Right ventricle myocardium superior (tissue), 1 donor: ENCODE measurements at places on chromosomes 6 and 20.

GRCh38 chr6:97023982-97024381 is 99.5 kb downstream of the KLHL32 start:
- DNase-seq, result no peak

- DNase-seq, result no peak
Observed at GRCh38 chr6:150880336-150880735, 14.8 kb downstream of the MTHFD1L start.

DNA sequence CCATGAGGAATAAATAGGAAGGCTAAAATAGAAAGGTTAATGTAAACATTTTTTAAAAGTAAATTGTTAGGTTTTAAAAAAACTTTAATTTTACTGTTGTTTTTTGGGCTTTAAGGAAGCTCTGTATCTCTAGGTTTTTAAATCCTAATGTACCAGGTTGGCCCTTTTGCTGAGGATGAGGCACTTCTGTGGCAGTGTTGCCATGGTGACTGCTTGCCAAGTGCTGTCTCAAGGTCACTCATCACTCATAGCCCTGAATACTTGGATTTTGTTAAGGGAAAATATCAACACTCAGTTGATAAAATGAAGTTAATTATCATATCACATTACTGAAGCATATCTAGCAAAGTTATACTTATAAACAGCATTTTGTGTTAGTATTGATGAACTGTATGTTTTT is 50.2 kb downstream of the NCOA3 start:
- DNase-seq, result no peak

GRCh38 chr6:55818482-55818881 is 56.9 kb downstream of the BMP5 start:
- no peak for DNase-seq

- DNase-seq, result no peak
Observed at GRCh38 chr20:54727490-54727889, 252.1 kb downstream of the DOK5 start.

GRCh38 chr6:5537967-5538366 is 276.7 kb downstream of the FARS2 start:
- DNase-seq, result no peak

- no peak for DNase-seq
Observed at GRCh38 chr6:19968201-19968600, 131.0 kb downstream of the ID4 start.

DNA sequence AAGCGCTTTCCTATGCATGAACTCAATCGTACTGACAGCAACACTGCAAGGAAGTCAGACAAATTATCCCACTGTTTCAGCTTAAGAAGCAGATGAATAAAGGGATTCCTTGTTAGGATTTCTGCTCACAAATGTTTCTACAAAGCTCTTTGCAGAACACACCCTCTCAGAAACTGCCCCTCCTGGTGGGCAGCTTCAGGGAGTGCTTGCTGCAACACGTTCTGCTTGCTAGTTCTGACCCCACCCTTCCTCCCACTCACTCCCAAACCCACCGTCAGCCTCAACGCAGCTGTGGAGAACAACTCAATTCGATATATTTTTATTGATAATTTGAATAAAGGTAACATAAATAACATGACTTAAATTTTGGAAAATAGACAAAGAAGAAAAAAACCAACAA is 250.8 kb upstream of the PRDM1 start:
- DNase-seq, result no peak

DNA sequence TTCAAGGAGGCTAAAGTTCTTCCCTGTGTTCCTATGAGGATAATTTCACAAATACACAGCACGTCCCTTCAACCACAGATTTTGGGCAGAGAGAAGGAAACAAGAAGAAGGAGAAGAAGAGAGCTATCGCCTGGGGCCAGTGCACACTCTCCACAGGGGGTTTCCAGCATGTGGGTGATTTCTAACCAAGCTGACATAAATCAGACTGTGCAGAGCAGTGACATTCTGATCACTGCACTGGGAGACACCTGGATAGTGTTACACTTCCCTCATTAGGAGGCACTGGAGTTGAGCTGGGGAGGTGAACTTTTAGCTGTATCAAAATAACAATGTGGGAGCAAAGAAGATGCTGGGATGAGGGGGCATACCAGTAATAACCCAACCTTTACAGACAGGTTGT is 71.8 kb upstream of the CENPW start:
- no peak for DNase-seq

- no peak for DNase-seq
Observed at GRCh38 chr20:47011984-47012383, 117.3 kb downstream of the EYA2 start.

DNA sequence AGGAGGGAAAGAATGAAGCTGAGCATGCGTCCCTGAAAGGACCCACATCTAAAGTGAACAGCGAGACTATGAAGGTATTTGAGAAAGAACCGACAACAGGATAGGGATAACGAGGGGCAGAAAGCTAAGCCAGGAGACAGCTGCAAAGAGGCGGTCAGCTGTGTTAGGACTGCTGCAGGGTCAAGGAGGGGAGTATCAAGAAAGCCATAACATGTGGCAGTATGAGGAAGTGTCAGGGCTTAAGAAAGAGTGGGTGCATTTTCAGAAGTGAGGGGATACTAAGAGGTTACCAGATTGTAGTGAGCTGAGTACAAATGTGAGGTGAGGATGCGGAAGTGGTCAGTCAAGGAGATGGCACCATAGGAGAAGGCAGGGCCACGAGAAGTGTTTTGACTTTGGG is 21.2 kb downstream of the MYLIP start:
- DNase-seq, result no peak

- DNase-seq, result no peak
Observed at GRCh38 chr6:158928068-158928467, 71.9 kb downstream of the RSPH3 start.

DNA sequence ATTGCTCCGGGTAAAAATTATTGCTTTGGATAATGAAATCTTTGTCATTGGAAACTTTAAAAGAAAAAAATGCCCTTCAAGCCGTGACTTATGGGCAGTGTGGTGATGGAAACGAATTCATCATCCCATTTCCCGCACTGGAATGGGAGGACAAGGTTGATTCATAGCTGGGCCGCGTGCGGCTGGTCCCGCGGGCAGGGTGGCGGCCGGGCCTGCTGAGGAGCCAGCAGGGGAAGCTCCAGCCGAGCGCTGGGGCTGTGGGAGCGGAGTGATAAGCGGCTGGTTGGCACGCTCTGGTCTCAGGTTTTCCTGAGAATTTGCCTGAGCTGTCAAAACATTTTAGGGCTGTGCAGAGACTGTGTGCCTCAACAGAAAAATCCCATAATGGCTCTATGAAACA is 351.7 kb downstream of the CDC5L start:
- no peak for DNase-seq

DNA sequence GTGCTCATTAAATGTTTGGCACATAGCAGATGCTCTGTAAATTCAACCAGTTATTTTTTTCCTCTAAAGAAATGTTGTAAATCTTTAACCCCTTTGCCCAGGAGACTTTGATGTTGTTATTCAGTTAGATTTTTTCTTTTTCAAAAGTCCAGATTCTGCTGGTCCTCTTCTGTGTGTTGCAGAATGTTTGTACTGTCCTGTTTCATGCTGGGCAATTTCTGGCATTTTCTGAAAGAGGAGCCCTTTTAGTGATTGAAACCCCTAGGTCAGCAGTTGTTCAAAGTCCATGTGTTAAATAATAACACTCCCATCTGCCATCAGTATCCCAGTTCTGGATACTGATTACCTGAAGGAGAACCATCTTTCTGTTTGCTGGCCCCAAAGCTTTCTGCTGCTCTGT is 1.3 kb upstream of the SLC17A1 start:
- DNase-seq, result no peak

- no peak for DNase-seq
Observed at GRCh38 chr6:132268209-132268608, 133.1 kb downstream of the MOXD1 start.

DNA sequence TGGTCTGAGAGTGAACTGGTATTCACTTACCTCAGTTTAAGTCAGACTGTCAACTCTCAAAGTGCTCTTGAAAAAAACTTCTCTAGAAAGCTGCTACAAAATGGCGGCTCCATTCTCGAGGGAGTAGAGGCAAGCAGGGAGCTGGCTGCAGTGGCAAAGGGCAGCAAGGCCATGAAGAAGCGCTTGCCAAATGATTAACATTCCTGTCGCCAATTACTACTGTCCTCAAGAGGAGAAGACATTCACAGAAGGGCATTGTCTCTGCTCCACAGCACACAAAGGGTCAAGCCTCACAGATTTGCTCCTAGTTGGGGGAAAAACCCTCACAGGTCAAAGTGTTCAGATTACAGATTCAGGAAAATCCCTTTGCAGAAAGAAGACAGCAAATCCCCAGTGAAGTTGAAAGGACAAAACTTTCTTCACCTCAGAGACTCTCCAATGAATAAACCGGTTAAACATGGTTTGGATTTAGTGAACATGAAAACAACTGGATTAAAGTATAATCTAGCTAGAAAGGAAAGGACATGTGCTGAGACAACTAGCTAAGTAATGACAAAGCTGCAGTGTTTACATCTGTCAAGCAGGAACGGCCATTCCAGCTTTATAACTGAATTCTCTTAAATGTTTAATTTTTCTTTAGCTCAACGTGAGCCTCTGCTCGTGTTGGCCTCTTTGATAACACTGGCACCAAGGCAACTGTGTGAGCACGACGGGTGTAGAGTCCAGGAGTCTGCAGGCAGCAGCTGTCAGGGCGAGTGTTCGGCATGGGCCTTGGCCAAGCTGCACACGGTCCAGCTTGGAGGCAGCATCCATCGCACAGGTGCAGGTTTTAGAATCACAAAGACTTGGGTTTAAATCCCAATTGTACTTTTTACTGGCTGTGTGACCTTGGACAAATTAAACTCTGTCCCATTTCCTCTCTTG is 37.6 kb downstream of the NR2E1 start:
- no peak for DNase-seq

DNA sequence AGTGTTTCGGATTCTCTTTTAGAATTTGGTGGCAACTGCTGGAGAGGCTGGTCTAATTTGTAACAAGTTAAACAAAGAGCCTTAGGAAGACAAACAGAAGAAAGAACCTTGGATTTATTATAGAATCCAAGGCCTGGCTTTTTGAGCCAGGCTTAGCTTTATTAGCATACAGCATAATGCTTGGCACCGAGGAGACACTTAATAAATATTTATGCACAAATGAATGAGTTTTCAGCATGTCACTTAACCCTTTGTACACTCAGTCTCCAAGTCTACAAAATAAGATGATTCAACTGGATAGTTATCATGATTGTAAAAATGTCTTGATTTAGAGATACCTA is 38.2 kb upstream of the AFDN start:
- no peak for DNase-seq

DNA sequence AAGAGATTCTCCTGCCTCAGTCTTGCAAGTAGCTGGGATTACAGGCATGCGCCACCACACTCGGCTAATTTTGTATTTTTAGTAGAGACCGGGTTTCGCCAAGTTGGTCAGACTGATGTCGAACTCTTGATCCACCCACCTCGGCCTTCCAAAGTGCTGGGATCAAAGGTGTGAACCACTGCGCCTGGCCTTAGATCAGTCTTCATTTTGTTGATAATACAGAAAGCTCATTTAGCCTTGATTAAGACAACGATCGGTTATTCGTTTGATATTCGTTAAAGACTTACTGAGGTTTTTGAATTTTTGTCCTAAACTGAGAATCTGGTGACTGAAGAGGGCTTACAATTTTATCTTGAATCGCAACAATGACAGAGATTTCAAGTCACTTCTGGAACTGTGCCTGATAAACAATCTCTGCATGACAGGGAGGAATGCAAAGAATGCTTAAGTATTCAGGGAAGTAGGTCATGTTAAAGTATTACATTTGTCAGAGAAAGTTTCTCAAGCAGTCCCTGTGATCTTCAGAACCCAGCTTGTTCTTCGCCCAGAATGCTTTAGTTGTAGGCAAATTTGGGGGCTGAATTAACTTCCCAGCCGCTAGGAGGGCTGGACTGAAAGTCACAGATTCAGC is 14.8 kb downstream of the AKAP12 start:
- no peak for DNase-seq

DNA sequence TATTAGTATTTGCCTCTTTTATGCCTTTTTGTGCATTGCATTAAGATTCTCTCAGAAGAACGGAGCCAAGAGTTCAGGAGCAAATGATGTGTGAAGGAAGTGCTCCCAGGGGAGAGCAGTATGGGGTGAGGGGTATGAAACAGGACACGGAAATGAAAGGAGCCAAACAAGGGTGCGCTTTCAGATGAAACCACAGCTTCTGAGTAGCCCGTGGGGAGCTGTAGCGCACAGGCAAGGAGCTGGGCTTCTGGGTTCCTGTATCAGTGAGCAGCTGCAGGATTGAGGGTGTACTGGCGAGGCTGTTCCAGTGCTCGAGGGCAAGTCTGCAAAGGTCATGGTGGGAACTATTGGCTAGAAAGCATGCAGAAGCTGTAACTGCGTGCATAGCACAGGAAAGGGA is 25.4 kb downstream of the ANKEF1 start:
- DNase-seq, result no peak

GRCh38 chr20:33373735-33374605 is 27.3 kb downstream of the CDK5RAP1 start:
- DNase-seq, result no peak

DNA sequence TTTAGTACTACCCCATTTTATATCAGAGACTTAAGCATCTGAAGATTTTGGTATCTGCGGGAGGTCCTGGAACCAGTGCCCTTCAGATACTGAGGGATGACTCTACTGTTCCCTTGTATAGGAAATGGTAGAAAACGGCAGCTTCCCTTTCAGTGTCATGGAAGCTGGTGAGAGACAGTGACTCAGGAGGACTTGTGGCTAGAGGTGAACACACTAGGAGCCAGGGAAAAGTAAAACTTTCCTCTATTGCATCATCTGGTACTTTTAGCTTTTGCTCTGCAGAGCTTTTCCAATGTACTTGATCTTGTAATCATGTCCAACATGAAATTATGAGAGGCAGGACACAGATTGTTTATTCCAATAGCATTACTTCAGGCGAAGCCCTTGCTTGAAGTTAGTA is 45.0 kb downstream of the RNF144B start:
- DNase-seq, result no peak

DNA sequence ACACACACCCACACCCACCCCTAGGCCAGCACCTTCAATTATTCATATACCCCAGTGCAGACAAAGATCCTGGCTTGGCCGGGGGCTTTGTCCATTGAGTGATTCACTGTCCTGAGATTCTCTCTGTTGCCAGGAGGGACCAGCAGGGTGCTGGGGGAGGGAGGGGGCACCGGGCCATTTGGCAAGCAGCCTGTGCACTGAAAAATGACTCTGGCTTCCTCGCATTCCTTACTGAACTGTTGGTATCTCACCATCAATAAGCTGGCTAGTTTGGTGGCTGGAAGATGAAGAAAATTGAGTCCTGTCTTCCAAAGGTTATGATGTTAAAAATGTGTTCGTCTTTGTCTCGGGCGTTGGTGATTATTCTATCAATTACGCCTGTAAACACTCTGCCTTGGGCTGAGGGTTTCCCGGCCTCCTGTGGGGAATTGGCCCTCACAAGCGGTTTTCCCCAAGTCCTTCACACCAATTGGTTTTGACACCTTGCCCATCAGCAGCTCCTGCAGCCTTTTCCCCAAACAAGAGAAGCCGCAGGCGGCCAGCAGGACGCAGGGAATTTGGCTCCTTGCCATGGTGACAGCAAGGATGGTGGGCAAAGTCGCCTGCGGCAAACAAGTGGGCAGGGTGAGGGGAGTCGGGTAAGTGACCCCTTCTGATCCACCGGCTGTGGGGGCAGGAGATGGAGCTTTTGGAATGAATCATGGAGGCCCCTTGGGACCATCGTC is 4.9 kb downstream of the VSTM2L start:
- no peak for DNase-seq

- DNase-seq, result no peak
Observed at GRCh38 chr6:79072640-79073181, 5.3 kb downstream of the PHIP start.

GRCh38 chr6:31970604-31971271 is 1.2 kb downstream of the DXO start:
- no peak for DNase-seq

- DNase-seq, result no peak
Observed at GRCh38 chr6:106743612-106744011, 114.2 kb downstream of the QRSL1 start.

- no peak for DNase-seq
Observed at GRCh38 chr6:1586861-1587450, 22.8 kb upstream of the FOXC1 start.
